CD4-positive, CD25-positive, alpha-beta regulatory T cell (primary cell): ENCODE measurements at places on chromosomes 4 and X. TPM values are rescaled to one million over a fixed set of nuclear protein-coding genes. Genes with fewer than 3 reads are reported as not detected.
A peak's percentile ranks its signal among the peaks of the same experiment; 100 is the strongest.

GRCh38 chrX:41192880-41193279 lies 107.6 kb downstream of the USP9X start:
- H3K4me3 ChIP-seq, result no peak overlapping the region
- no peak for DNase-seq
- no peaks in the 10 kb centered on the region for H3K27me3 ChIP-seq
- H3K27ac ChIP-seq, result no peak overlapping the region
- H3K36me3 ChIP-seq, result peaks cover 66% of the 10 kb centered on the region
- H3K4me1 ChIP-seq, result no peaks in the 10 kb centered on the region

The ASMT gene
- total RNA-seq, result not detected

The PTPN13 gene
- total RNA-seq, result 4.6 TPM

The GAGE1 gene
- not detected for total RNA-seq

DNA sequence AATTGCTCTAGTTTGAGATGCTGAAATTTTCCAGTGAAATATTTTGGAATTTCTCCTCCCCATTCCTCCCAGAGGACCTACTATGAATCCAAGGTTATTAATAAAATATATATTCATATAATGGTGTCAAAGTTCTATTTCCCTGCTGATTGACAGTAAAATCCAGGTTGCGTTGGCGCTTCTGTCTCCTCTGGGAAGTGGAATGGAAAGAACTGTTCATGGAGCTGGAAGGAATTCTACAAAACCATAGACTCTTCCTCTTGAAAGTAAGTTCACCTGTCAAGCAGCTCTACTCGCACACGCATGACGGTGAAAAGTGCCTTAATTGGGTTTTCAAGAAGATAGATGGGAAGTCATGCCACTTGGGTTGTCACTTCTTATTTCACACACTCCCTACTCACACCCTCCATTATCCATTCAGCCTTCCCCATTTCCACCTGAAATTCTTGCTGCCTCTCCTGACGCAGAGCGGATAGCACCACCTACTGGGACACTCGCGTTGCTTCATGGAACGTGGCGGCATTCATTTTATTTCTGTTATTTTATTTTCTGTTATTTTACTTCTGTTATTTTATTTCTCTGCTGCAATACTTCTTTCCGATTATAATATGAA lies 351.6 kb downstream of the NLGN4X start:
- no peaks in the 10 kb centered on the region for H3K27me3 ChIP-seq
- DNase-seq, result no peak
- H3K27ac ChIP-seq, result no peak overlapping the region
- H3K36me3 ChIP-seq, result no peaks in the 10 kb centered on the region

DNA sequence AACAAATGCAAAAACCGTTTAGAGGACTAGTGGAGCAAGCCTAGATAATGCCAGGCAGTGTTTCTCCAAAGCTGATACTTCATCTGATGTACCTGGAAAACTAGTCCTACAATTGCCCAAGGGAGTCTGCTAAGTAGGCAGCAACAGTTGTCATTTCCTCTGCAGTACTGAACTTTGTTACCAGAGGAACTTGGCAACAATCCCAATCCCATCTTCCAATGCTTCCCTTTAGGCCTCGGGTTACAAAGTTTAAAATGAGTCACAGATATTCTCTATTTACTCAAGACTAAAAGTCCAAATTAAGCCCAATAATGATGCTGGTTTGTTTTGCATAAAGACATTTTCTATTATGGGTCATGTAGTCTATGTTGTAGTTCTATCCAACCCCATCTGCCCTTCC lies 120.0 kb upstream of the GLRA2 start:
- no peak overlapping the region for H3K4me3 ChIP-seq
- H3K27me3 ChIP-seq, result no peaks in the 10 kb centered on the region
- H3K4me1 ChIP-seq, result no peaks in the 10 kb centered on the region
- no peak for DNase-seq
- H3K36me3 ChIP-seq, result no peaks in the 10 kb centered on the region
- no peak overlapping the region for H3K27ac ChIP-seq

DNA sequence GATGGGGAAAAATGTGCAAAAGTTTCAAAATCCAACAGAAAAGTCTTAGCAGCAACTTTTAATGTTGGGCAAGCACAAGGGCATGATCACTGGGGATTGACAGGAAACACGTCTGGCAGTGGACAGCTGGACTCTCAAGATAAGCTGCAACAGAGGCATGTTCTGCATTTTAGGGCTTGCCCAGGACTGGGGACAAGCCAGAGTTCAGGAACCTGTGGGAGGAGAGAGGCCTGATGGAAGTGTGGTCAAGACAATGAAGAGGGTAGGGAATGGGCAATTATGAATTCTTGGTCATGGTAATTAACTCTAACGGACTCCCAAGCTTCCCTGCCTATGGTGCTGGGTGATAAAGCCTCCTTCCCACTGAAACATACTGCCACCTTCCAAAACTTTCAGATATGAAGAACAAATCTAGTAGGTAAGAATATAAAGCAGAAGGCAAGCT lies 48.4 kb downstream of the ANXA3 start:
- DNase-seq, result no peak
- no peaks in the 10 kb centered on the region for H3K4me1 ChIP-seq
- H3K27ac ChIP-seq, result no peak overlapping the region
- peaks cover 2% of the 10 kb centered on the region for H3K27me3 ChIP-seq
- no peak overlapping the region for H3K4me3 ChIP-seq

DNA sequence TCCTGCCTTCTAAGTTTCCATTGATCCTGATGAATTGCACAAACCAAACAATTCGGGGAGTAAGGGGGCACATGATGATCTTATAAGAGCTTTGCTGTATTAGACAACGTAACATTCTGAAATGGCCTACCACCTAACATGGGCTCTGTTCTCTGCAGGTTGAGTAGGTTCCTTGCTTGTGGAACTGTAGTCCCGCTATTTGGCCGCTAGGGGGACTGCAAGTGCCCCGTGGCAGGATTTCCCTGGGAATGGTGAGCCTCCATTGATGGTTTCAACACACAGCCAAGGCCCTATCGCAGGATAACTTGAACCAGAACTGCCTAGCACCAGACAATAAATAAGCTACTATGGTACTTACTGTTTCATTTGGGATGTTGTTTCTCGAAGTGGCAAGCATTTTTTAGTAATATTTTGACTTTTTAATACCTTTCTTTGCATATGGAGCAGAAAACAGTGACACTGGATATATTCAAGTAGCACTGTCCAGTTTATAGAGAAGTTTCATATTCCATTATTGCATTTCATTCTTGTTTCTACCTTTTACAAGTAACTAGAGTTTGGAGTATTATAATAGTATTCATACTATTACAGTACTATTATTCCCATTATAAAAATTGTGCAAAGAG lies 11.9 kb downstream of the AR start:
- H3K4me1 ChIP-seq, result no peaks in the 10 kb centered on the region
- H3K27ac ChIP-seq, result no peak overlapping the region
- no peak for DNase-seq
- no peaks in the 10 kb centered on the region for H3K36me3 ChIP-seq
- no peak overlapping the region for H3K4me3 ChIP-seq
- H3K27me3 ChIP-seq, result no peaks in the 10 kb centered on the region

DNA sequence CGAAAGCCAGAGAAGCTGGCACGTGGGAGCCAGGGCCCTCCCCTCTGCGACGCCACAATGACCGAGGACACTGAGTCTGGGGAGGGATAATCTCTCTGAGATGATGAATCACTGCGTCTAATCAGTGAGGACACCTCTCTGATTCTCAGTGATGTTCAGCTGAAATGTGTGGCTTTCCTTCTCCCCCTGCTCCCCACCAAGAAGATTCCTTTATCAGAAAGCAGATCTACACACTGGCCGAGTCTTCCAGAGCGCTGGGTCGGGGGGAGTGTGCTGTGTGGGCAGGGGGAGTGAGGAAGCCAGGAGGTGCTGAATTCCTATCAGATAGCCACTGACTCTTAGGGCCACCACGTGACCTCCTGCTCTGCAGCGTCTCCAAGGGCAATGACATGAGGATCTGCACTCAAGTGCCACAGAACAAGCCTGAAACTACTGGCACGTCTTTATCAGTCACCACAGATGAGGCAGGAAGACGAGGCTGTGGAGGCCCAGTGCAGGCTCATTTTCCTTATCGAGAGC lies 89.2 kb downstream of the GATB start:
- no peak for DNase-seq
- no peak overlapping the region for H3K4me3 ChIP-seq
- peaks cover 2% of the 10 kb centered on the region for H3K36me3 ChIP-seq
- no peaks in the 10 kb centered on the region for H3K4me1 ChIP-seq
- no peak overlapping the region for H3K27ac ChIP-seq

The NXF2B gene
- not detected for total RNA-seq

The EBP gene
- 56.8 TPM for total RNA-seq

The ZNF630 gene
- total RNA-seq, result 1.5 TPM

DNA sequence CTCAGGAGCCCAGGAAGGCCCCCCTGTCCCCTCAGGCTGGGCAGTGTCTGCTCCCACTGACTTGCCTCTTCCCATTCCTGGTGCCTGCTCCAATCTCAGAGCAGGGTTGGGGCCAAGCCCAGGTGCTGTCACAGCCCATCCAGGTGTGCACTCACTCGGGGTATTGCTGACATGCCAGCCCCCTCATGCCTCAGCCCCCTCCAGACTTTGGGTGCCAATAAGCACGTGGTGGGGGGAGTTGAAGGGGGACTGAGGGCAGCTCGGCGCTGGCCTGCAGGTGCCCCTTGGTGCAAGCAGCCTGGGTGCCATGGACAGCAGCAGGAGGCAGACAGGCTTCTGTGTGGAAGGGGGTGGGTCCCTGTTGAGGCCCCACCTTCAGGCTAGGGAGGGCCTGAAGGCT lies 28.4 kb downstream of the NAA11 start:
- no peak overlapping the region for H3K27ac ChIP-seq
- no peaks in the 10 kb centered on the region for H3K36me3 ChIP-seq
- H3K27me3 ChIP-seq, result peaks cover 3% of the 10 kb centered on the region
- no peak overlapping the region for H3K4me3 ChIP-seq

The ERCC6L gene
- 0.64 TPM for total RNA-seq

The ANKRD50 gene
- total RNA-seq, result 0.17 TPM

- no peak overlapping the region for H3K27ac ChIP-seq
- H3K36me3 ChIP-seq, result no peaks in the 10 kb centered on the region
- no peak overlapping the region for H3K4me3 ChIP-seq
- no peaks in the 10 kb centered on the region for H3K27me3 ChIP-seq
- no peaks in the 10 kb centered on the region for H3K4me1 ChIP-seq
- DNase-seq, result no peak
Observed at GRCh38 chr4:108940634-108941033, 177.8 kb upstream of the ETNPPL start.

The C1QTNF7 gene
- not detected for total RNA-seq

DNA sequence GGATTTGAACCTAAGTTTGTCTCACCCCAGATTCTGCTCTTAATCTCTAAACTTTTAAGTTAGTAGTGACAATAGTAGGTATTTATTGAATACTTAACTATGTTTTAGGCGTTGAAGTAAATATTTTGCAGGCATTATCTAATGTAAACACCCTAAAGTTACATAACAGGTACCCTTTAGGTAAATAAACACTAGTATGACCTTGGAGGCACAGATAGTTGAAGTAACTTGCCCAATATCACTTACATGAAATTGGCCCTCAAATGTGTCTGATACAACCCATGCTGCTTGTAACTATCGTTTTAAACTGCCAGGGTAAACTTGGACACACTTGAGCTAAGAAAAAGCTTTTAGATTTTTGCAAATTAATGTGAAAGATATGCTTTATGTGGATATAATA lies 3.0 kb downstream of the HPRT1 start:
- peaks cover 17% of the 10 kb centered on the region for H3K4me1 ChIP-seq
- peak overlapping the region; percentile 23 for H3K4me3 ChIP-seq
- H3K36me3 ChIP-seq, result no peaks in the 10 kb centered on the region
- no peaks in the 10 kb centered on the region for H3K27me3 ChIP-seq
- no peak for DNase-seq

DNA sequence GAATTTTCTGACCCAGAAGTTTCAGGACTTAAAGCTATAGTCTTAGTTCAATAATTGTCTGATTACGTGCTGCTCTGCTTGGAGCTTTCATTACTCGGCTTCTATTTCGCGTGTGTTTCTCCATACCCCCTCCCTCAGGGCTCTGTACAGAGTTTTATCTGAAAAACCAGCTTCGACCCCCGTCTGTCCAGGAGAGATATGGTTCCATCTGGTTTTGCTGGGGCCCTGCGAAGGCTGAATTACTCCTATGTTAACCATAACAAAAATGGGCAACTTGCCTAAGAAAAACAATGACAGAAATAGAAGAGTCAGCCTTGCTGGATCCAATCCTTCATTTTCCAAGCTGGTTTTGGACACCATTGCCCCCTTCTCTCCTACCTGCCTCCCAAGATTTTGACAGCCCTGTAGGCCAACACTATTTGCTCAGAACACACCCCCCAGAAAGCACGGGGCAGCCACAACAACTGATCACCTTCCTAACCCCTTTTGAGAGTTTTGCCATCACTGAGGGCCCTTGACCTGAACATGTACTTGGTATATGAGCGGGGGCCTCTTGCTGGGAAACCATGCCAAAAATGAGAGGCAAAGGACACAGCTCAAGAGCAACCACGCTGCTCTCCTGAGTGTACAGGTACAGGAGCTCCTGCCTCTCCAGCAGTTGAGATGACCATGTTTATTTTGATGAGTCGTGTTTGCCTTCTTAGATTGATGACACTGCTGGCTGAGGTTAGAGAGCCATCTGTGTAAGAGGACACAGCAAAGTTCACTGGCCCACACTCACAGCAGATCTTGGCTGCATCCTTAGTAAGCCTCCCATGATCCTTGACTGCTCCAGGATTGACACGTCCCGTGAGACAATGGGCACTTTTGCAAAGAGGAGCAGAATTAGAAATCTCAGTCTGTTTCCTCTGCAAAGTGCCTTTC lies 36.2 kb upstream of the ATP6AP2 start:
- H3K4me1 ChIP-seq, result peaks cover under 1% of the 10 kb centered on the region
- no peaks in the 10 kb centered on the region for H3K27me3 ChIP-seq
- H3K4me3 ChIP-seq, result no peak overlapping the region
- H3K36me3 ChIP-seq, result no peaks in the 10 kb centered on the region
- H3K27ac ChIP-seq, result no peak overlapping the region
- no peak for DNase-seq

DNA sequence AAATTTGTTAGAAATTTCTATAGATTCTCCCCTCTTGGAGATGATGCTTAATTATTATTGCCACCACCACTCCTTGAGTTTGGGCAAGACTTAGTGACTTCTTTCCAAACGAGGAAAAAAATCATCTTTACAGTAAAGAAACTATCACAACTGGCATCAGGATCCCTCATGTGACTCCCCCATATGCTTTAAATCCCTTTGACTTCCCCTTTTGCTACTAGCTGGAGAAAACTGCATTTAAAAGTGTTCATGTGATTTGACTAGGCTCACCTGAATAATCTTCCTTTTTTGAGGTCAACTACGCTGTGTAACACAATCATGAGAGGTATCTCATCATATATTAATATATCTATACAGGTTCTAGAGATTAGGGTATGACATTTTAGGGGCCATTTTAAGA lies 30.3 kb upstream of the ENOX2 start:
- no peaks in the 10 kb centered on the region for H3K36me3 ChIP-seq
- DNase-seq, result no peak
- no peak overlapping the region for H3K27ac ChIP-seq
- no peak overlapping the region for H3K4me3 ChIP-seq
- H3K27me3 ChIP-seq, result no peaks in the 10 kb centered on the region

The CACNA1F gene
- total RNA-seq, result 0.69 TPM

DNA sequence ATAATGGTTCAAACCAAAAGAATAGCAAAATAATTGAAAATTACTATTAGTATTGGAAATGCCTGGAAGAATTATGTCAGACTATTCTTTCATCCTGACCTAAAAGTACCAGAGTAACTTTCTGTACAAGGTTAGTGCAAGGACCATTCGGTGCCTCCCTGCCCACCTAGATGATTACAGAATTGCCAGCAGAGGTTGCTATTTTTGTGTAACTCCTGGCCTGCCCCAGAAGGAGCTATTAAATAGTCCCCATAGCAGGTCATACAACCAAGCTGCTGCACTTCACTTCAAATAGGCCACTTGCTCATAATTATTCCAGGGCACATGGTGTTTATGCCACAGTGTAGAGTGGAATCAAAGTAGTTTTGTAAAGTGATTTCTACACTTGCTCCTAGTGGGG lies 831.1 kb upstream of the PABPC4L start:
- no peak overlapping the region for H3K4me3 ChIP-seq
- H3K4me1 ChIP-seq, result no peaks in the 10 kb centered on the region
